Activated T-helper 2 cell treated with anti-CD3 and anti-CD28 coated beads, Interferon-gamma antibody, Interleukin-2, Interleukin-4, amounts not matched to agents 10 μg/mL and 5 μg/mL and 100 μg/mL, durations not matched to agents 14 hours and 24 hours and 36 hours (primary cell): ENCODE measurements at places on chromosomes 13 and 19. TPM values are rescaled to one million over a fixed set of nuclear protein-coding genes. Genes with fewer than 3 reads are reported as not detected.
A peak's percentile ranks its signal among the peaks of the same experiment; 100 is the strongest.

DNA sequence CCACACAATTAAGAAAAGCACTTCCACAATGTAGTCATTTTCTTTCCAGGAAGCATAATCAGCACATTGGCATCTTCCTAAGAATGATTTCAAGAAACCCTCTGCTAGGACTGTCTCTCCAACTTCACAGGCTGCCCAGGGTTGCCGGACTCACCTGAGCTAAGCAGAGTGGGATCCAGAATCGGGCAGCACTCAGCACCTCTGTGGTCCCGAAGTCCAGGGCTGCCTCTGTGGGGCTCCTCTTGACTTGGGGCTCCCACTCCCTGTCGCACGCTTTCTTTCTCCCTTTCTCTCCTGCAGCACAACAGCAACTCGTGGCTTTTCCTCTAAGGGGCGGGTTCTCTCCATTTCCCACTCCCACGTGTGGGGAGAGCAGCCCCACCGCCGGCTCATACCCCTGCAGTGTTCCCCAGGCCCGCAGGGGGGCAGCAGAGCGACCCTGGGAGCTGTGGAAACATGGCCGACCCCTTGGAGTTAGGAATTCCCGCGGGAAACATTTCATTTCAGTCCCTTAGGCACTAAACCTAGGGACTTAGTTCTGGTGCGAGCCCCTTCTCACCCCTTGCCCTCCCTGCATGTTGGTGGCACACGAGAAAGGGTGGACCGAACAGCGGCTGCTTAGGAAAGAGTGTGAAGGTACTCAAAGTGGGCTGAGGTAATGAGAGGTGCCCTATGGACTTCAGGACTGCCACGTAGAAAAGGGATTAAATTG, at the start of gene TMEM272:
TMEM272 (minus strand) TSS at position 316 of the 712 bp plus-strand sequence. CDS start 6,647 bp downstream, outside the sequence.
- peak; percentile 26 for DNase-seq

DNA sequence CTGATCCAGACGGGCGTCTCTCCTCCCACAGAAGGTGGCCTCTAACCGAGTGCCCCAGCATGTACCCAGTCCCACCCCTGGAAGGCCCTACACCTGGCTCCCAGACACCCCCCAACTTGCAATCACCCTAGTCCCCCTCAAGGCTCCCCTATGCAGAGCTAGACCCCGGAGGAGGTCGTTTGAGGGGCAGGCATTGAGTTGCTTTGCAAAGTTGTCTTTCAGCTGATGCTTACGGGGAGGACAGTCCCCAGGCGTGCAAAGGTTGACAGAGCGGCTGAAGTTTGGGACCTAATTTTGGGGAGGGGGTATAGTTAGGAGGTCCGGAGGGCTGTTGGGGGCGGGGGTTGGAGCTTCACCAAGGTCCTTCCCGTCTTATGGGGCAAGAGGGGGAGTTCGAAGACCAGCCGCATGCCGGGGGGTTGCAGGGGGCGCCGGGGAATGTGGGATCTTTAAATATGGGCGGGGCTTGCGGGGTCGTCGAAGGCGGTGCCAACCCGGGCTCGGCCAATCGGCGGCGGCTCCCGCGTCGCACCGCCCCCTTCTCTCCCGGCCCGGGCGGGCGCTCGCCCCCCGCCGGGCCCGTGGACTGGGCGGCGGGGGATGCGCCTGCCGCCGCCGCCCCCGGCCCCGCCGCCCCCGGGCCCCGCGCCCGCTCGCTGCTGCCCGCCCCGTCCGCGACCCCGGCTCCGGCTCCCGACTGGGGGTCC, at the start of gene KCNN1:
KCNN1 (plus strand) TSS at position 558 of the 707 bp plus-strand sequence. CDS start 6,782 bp downstream, outside the sequence.
- DNase-seq, result no peak

GRCh38 chr13:114152831-114153371, 20.5 kb upstream of the RASA3 start:
- DNase-seq, result no peak

DNA sequence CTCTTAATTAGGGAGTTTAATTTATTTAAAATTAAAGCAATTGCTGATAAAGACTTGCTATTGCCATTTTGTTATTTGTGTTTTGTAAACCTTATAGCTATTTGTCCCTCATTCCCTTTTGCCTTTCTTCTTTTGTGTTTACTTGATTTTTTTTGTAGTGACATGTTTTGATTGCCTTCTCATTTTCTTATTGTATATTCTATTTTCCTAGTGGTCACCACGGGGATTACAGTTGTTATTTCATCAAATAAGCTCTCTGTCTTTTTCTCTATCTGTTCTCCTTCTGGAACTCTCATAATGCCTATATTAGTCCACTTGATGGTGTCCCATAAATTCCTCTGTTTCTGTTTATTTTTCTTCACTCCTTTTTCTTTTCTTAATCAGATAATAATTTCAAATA, 64.4 kb upstream of the FRY start:
- no peak for DNase-seq

DNA sequence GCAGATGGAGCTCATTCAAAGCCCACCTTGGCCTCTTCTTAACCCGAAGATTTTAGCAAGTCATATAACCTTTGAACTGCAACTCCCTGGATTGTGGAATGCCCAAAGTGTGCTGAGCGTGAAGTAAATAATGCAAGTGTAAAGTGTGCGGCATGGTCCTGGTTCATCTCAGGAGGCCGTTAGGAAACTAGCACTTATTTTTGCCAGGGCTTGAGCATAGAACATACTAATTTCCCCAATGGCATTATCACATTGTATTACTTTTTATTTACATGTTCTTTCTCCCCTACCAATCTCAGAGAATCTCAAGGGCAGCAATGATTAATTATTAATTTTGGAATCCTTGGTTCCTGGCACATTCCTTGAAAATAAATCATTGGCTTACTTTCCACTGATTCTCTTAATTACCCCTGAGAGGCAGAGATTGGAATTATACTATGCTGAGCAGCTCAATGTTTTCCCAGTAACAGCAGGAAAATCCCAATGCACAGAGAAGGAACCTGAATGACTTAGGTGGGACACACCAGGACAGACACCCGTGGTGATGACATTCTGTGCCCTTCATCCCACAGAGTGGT, 128.8 kb upstream of the GJB6 start:
- DNase-seq, result no peak

DNA sequence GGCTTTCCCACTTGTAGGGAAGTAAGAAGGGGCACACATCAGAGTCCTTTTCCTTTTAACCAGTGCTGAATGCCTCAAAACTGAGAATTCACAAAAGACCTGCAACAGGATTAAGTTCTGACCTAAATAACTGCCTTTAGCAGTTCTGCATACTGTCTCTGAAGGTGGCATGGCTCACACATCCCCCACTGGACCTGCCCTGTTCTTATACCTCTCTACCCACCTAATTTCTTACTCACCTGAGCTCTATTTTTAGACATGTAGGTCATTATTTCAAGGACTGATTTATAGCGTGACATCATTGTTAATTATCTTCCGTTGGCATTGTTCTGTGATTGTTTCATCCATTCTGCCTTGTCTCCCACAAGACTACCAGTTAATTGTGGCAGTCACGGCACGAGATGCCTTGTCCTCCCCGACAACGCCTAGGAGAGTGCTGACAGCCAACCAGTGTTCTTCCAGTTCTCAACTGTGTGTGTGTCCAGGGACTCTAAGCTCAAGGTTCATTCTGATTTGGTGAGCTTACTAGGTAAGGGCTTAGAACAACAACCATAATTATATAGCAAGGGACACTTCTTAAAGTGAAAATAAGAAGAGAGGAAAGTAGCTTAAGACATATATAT, 27.1 kb upstream of the UBL3 start:
- DNase-seq, result no peak

The TNFSF13B gene
- 1.1 and 1.7 TPM in 2 replicates for total RNA-seq

The HTR2A gene
- not detected in 2 replicates for total RNA-seq
